ENCODE measurements at places on chromosomes 12 and 14.
A peak's percentile ranks its signal among the peaks of the same experiment; 100 is the strongest.

- no peaks in the 10 kb centered on the region for H3K4me1 ChIP-seq
- no peak for DNase-seq
- H3K27me3 ChIP-seq = no peaks in the 10 kb centered on the region
- no peaks in the 10 kb centered on the region for H3K36me3 ChIP-seq
- no peak overlapping the region for H3K4me3 ChIP-seq
- H3K27ac ChIP-seq = no peak overlapping the region
These were observed 88.3 kb downstream of the NPAS3 start for GRCh38 chr14:33026850-33027430.

DNA sequence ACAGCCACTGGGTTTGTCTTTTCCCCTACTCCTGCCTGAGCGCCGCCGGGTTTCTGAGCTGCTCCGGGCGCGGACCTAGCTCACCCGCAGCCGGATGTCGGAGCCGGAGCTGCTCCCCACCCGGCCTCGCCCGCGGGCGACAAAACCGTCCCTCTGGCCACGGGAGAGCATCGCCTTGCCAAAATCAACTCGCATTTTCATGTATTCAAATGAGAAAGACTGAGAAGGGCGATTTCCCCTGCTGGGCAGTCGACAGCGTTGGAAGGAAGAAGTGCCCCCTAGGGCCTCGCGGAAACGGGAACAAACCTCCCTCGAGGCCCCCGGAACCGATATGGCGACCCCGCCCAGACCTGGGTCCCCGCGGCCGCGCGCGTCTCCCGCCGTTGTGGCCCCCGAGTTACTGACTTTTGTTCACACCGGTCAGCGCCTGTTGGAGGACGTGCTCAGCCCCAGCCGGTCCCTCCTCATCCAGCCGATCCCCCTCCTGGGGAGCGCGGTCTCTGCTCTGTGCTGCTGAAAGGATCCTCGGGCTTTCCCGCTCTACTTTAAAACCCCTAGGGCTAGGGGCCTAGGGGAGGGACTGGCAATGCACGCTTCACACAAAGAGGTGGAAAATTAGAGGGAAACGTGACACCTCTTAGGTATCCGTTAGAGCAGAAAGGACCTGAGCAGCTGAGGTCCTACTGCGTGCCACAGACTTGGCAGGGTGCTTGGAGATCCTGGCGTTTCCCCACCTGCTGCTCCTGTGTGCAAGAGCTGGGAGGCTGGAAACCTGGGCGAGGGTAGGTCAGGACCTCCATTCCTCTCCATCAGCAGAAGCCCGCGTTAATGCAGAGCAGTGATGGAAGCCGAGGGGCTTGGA, 4.3 kb downstream of the TTC6 start:
- H3K36me3 ChIP-seq = no peaks in the 10 kb centered on the region
- peaks cover 43% of the 10 kb centered on the region for H3K27me3 ChIP-seq
- no peak overlapping the region for H3K27ac ChIP-seq
- DNase-seq = peak; percentile 44

GRCh38 chr14:69537900-69538299, 36.8 kb downstream of the CCDC177 start:
- peaks cover 4% of the 10 kb centered on the region for H3K4me1 ChIP-seq
- no peaks in the 10 kb centered on the region for H3K27me3 ChIP-seq
- H3K36me3 ChIP-seq = peaks cover 4% of the 10 kb centered on the region
- H3K4me3 ChIP-seq = no peak overlapping the region
- DNase-seq = no peak

GRCh38 chr12:10098791-10099190, at the start of gene CLEC1A:
CLEC1A (minus strand) TSS chr12:10098985; CDS start chr12:10098922, 63 bp downstream.
- peaks cover 2% of the 10 kb centered on the region for H3K4me1 ChIP-seq
- peaks cover 4% of the 10 kb centered on the region for H3K36me3 ChIP-seq
- H3K4me3 ChIP-seq = no peak within 1 kb of the TSS
- no peak for DNase-seq
- no peak within 1 kb of the TSS for H3K27ac ChIP-seq

Data from glutamatergic neuron (in vitro differentiated cells).